ENCODE measurements at places on chromosomes 1 and 21.

DNA sequence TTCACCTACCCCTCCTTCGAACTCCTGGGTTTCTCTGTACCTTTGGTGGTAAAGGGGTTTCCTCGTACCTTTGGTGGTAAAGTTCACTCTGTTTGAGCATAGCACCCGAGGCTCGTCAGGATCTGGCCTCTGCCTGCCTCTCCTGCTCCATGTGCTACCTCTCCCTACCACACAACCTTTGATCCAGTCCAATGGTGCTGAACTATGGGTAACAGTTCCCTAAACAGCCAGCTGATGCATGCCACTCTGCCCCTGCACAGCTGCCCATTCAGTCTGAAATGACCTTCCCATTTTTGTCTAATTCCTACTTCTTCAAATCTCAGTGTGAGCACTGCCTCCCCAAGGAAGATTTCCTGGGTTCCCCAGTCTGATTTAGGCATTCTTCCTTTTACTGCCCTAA, 14.0 kb downstream of the OVAAL start:
- DNase-seq: no peak

- DNase-seq: no peak
These were observed 198.6 kb downstream of the KIF26B start for GRCh38 chr1:245353411-245353810.

DNA sequence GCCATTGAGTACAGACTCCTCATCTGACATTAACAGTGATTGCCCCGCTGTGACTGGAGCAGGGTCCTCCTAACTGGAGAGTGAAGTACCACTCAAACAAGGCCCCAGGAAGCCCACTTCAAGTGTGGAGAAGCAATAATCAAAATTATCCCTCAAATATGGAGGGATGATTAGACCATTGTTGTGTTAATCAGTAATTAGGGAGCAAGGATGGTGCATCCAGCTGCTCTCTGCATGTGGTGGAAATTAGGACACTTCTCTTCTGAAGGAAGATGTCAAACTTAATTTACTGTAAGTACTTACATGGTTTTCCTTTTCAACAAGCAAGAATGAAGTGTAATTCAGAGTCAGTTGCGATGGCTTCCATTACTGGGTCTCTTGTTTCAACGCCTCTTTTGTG, 3.4 kb upstream of the ZP4 start:
- DNase-seq: no peak

- DNase-seq: no peak
These were observed 6.0 kb downstream of the FCRLB start for GRCh38 chr1:161727256-161727924.

- DNase-seq: no peak
These were observed 200.3 kb upstream of the FOXD3 start for GRCh38 chr1:63122079-63122478.

GRCh38 chr1:173314656-173315055, 107.5 kb upstream of the TNFSF4 start:
- DNase-seq: no peak

DNA sequence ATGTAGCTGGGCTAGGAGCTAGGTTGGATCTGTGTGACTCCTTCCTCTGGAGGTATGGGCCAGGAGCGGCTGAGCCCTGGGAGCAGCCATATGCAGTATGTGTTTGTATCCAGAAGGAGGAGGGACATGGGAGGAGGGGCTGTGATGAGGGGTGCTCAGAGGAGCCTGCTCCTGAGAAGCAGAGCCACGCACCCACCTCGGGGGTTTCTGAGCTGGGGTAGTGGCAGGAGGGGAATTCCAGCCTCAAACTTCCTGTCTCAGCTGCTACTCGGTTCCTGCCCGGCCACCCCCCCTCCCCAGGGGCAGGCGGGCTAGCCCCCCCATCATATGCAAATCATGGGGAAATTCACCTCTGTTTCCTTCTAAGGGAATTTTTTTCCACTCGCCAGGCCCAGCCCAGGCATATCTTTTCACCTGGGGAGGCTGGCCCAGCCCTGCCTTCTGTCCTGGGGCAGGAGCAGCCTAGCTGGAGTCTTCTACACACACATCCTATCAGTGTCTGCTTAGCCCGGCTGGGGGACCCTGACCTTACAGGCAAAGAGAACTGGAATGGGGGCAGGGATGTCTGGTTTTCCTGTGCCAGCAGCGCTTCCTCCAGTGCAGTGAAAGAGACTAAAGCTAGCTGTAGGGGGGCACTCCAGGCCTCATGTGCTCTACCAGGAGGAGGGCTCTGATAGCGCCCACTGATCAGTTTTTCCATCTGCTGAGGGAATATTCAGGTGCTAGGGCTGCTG, 3.0 kb downstream of the ZC3H12A start:
- DNase-seq: peak; percentile 52

DNA sequence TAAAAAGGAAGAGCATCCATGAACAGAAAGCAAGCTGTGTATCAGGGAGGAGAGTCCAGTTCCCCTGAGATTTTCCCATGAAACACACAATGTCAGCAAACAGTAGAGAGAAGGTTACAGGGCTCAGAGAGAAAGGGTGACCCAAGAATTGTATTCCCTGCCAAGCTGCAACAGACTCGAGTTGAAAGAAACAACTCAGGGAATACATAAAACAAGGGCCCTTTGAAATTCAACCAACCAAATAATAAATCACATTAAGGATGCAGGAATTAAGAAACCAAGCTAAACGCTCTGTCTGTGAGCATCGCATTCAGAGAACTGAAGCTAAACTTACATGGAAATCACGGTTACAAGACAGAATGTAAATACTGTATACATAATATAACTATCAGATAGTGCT, 20.2 kb downstream of the S100A16 start:
- no peak for DNase-seq

DNA sequence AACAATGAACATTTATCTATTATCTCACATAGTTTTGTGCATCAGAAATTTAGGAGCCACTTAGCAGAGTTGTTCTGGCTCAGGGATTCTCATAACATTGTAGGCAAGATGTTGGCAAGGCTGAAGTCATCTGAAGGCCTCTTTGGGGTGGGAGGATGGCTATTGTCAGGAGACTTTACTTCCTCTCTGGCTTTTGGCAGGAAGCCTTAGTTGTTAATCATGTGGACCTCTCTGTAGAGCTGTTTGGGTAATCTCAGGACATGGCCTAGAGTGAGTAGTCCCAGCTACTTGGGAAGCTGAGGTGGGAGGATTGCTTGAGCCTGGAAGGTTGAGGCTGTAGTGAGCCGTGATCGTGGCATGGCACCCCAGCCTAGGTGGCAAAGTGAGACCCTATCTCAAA, 40.2 kb downstream of the RASAL2 start:
- no peak for DNase-seq

DNA sequence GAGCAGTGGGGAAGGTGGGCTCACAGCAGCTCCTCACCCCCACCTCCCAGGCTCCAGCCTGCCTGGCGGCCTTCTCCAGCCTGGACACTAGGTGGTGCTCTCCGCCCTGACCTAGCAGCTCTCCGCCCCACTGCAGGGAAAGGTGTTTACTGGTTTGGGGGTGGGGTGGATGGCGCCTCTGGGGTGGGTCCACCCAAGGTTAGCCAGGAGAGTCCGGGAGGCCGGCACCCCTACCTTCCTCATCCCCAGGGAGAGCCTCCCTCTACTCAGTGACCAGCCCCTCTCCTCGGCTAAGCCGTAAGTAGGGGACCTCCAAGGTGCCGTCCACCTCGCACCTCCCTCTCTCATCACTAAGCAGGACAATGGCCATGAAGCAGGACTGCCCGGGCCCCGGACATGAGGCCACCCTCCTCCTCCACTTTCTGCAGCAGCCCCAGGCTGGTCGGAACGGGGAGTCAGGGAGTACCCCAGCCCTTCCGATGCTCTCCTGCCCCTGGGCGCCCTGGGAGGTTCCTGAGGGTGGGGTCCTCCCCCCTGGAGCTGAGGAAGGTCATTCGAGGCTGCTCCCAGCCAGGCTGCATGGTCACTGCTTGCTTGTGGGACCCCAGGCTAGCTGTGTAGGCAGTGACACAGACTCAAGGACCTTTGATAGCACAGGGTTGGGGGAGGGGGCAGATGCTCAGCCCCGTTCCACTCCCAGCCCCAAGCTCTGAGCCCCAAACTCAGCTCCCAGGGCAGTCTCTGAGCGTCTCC, 101.4 kb upstream of the VAMP3 start:
- peak; percentile 25 for DNase-seq

DNA sequence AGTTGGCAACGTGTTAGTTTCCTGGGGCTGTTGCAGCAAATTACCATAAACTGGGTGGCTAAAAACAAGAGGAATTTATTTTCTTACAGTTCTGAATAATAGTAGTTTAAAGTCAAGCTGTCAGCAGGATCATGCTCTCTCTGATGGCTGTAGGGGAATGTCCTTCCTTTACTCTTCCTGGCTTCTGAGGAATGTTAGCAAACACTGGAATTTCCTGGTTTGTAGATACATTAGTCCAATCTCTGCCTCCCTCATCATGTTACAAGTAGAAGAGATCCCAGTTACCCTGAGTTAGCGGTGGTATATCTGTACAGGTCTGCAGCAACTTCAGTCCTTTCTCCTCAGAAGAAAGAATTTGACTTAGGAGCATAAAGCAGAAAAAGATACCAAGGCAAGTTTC, 2249.1 kb downstream of the NCAM2 start:
- DNase-seq: no peak

- no peak for DNase-seq
These were observed 67.8 kb downstream of the NTMT2 start for GRCh38 chr1:170213596-170213995.

GRCh38 chr1:100767176-100767890, 47.8 kb downstream of the VCAM1 start:
- DNase-seq: no peak

GRCh38 chr1:115006191-115006590, 23.4 kb upstream of the TSHB start:
- DNase-seq: no peak

All from GM18507 (cell line).